ENCODE measurements at places on chromosomes 5 and 9.

GRCh38 chr5:65050826-65051498 is 282.2 kb downstream of the CWC27 start:
- DNase-seq = no peak

DNA sequence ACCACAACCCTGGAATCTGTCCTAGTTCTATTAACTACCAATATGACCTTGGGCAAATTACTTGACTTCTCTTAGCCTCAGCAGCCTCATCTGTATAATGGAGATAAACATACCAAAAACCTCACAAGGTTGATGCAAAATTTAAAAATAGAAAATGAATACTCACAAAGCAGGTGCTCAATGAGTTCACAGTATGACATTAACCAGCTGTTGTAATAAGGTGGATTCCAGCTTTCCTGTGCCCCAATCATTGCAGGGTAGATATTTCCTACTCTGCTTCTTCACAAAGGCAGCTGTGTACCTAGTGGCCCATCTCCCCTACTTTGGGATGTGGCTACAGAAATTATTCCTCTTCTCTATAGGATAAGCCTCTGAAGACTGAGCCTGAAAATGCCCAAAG is 8.8 kb downstream of the HTR4 start:
- no peak for DNase-seq

DNA sequence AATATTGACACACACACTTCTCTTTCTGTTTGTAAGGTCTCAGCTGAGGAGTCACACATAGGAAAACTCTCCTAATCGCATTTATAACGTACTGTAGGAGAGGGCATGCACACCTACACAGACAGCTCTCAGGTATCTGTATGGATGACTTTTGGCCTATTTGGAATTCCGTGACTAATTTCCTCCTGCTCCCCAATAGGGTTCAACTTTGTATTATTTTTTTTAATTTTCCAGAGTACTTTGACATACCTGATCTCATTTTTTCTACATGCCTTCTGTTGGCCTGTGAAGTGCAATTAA is 195.9 kb downstream of the ARHGAP26 start:
- DNase-seq = no peak

- no peak for DNase-seq
Measured at GRCh38 chr9:20312732-20313131, 309.6 kb downstream of the MLLT3 start.

- no peak for DNase-seq
Measured at GRCh38 chr5:126126574-126126973, 296.6 kb upstream of the GRAMD2B start.

- DNase-seq = no peak
Measured at GRCh38 chr9:123924727-123925126, 5.2 kb downstream of the DENND1A start.

DNA sequence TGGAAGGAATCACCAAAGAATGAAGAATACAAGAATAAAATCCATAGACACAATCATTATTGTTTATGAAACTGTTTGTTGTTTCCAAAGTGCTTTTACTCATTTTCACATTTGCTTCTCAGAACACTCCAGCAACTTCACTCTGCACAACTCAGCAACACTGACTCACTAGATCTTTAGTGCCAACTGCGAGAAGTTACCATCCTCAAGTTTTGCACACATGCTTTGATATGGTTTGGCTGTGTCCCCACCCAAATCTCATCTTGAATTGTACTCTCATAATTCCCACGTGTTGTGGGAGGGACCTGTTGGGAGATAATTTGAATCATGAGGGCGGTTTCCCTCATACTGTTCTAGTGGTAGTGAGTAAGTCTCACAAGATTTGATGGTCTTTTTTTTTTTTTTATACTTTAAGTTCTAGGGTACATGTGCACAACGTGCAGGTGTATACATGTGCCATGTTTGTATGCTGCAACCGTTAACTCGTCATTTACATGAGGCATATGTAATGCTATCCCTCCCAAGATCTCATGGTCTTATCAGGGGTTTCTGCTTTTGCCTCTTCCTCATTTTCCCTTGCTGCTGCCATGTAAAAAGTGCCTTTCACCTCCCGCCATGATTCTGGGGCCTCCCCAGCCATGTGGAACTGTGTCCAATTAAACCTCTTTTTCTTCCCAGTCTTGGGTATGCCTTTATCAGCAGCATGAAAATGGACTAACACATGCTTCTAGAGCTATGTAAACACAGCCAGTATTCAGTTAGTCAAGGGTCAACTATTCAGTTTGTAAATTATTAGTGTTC is 36.9 kb downstream of the CLINT1 start:
- no peak for DNase-seq

DNA sequence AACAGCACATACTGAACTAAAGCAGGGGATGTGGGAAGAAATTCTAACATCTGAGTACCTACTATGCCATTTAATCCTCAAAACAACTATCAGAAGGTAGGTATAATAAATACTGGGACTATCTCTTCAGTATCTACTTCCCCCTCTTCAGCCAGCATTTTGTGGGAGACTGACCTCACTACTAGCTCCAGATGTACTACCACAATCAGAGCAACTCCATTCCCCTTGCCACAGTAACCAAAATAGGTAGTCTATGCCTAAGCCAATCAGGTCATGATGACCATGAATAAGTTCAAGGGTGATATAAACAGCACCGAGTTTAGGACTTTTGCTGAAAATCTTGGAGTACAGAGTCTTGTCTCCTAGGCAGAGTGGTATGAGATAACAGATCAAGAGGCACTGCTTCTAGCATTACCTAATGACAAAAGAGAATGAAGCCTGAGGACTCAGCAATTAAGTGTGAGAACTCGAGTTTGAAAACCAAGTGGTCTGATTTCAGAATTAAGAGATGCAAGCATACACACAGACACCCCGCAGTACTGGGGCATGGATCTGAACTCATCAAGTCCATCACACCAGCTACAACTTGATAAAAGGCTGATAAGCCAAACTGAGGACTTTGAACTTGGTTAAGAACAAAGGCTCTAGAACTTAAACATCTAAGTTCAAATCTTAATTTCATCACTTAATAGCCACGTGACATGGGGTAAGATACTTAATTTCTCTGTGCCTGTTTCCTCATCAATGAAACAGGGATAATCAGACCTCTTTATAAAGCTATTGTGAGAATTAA is 9.7 kb downstream of the FNIP1 start:
- no peak for DNase-seq

DNA sequence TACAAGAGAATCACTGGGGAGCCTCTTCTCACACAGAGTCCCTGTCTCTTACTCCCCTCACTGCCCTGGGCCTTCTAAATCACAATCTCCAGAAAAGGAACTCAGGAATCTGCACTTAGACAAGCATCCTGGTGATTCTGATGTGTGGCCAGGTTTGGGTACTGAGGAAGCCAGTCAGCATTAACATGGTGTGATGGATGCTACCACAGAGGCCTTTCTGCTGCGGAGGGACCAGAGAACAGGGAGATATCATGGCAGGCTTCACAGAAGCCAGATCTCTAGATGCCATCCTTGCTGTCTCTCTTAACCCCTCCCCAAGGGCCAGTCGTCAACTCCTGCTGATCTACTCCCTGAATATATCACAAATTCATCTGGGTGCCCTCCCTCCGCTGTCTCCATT is 1.6 kb downstream of the ANKS6 start:
- no peak for DNase-seq

DNA sequence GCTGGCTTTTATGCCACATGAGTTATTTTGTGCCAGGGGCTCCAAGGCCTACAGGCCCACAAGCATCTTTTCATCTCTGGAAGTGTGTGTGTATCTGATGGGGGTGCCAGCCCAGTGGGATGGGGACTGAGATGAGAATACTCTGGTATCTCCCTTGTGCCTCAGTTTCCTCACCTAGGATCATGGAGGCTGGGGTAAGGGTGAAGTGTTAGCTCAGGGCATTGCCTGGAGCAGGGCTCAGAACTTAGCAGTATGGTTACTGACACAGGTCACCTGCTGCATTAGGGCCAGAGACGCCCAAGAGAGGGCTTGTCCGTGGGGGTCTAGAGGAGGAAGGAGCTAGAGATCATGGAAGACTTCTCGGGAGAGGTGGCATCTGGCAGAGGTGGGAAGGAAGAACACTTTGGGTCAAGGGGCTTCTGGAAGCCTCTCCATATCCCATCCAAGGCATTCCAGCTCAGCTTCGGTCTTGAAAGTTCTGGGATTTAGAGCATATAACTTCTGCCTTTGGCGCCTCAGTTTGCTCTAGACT is 742 bp upstream of the WNK2 start:
- DNase-seq = no peak

GRCh38 chr5:132335402-132335801 is 34.1 kb upstream of the SLC22A5 start:
- no peak for DNase-seq

Data from activated T-cell treated with anti-CD3 and anti-CD28 coated beads for 48 hours (primary cell).